ENCODE measurements at places on chromosomes 2 and 18. TPM values are rescaled to one million over a fixed set of nuclear protein-coding genes. Genes with fewer than 3 reads are reported as not detected.

The IGFBP2 gene
- 105 TPM for polyA plus RNA-seq

The RND3 gene
- 47.3 TPM for polyA plus RNA-seq

The AMMECR1L gene
- 15.8 TPM for polyA plus RNA-seq

The IRS1 gene
- 19.1 TPM for polyA plus RNA-seq

The BOLL gene
- polyA plus RNA-seq: 1.2 TPM

The CMPK2 gene
- polyA plus RNA-seq: 2.8 TPM

The DYSF gene
- 124 TPM for polyA plus RNA-seq

The CLK1 gene
- polyA plus RNA-seq: 111 TPM

The TRIM43 gene
- not detected for polyA plus RNA-seq

The SFT2D3 gene
- polyA plus RNA-seq: not detected

The REG1B gene
- not detected for polyA plus RNA-seq

The TDRD15 gene
- not detected for polyA plus RNA-seq

The CDH2 gene
- polyA plus RNA-seq: 4.5 TPM

The TUBA4B gene
- polyA plus RNA-seq: 0.15 TPM

The ATP6V1B1 gene
- 2.3 TPM for polyA plus RNA-seq

All from muscle of back (tissue), 13 donors.